ENCODE measurements at places on chromosomes 7 and 10.

GRCh38 chr7:24510759-24511158 is 62.5 kb upstream of the PALS2 start:
- no peak for DNase-seq

DNA sequence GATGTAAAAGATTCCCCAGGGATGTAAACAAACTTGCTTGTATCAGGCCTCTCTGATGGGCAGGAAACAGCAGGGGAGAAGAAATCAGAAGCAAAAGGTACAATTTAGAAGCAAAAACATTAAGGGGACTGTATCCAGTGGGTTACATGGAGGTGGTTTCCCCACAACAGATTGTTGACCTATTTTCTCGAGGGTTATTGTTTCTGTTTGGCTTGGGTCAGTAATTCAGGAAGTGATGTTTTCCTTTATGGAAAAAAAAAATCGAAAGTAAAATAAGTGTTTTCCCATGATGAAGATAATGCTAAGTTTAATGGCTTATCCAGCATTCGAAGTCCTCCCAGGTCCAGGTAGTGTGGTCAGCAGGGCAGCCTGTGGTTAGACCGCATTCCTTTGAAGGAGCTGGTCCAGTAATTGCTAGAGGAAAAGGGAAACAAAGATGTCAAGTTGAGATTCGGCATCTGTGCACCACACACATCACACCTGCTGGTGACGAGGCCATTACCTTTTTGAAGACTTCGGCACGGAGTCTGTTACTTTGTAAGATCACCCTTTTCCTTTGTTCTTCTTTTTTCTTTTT is 37.3 kb upstream of the ADAM12 start:
- DNase-seq = no peak

- no peak for DNase-seq
Measured at GRCh38 chr10:6204063-6204340, 1.3 kb downstream of the PFKFB3 start.

DNA sequence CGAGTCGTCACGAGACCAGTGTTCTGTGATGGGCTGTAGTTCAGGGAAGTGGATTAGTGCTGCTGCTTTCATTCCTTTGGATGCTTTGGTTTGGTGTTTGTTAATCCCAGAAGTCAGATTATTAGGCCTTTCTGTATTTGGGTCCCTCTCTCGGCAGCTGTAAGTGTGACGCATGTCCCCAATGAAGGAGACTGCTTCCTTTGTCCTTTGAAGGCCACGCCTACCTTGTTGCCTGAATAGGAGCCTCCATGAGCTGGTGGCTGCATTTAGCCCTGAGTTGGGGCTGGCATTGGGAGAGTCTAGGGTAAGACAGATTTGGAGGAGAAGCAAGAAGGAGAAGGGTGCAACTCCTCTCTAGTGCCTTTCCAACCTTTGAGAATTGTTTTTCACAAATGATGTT is 34.5 kb downstream of the DOCK1 start:
- no peak for DNase-seq

DNA sequence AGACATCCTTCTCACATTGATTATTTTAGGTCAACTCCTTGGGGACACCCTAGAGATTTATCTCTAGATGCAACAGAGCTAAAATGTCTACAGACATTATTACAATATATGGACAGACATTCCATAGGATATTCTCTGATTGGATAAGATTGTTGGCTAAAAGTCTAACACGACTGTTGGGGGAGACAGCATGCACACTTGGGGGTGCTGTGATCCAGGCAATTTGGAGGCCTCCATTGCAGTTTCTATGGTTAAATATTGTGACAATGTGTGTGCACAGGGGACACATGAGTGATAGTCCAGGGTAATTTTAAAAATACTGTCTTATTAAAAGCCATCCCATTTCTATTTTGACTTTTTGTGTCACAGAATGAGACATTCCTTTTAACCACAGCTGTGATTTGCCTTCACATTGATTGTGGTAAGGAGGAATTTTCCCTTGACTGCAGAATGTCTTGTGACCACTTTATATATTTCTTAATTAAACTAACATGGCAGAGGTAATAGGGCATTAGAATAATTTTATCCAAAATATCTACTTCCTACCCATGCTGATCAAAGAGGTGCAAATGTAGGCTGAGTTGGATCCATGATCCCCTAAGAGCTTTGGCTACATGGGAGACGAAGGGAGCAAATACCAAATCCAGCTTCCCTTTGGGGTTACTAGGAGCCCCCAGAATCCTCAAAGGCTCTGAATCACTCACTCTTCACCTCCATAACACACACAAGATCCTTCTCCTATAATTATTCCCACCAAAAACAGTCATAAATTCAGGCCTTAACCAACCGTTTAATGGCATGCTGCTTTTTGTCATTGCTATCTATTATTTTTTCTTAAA is 7.3 kb downstream of the TFPI2 start:
- no peak for DNase-seq

GRCh38 chr7:101200862-101201599 is at the start of gene MOGAT3:
TSS of gene MOGAT3 (minus strand) at chr7:101201036. CDS start at chr7:101200854, 182 bp downstream.
- no peak for DNase-seq

- no peak for DNase-seq
Measured at GRCh38 chr10:114297136-114297705, 58.2 kb downstream of the VWA2 start.

DNA sequence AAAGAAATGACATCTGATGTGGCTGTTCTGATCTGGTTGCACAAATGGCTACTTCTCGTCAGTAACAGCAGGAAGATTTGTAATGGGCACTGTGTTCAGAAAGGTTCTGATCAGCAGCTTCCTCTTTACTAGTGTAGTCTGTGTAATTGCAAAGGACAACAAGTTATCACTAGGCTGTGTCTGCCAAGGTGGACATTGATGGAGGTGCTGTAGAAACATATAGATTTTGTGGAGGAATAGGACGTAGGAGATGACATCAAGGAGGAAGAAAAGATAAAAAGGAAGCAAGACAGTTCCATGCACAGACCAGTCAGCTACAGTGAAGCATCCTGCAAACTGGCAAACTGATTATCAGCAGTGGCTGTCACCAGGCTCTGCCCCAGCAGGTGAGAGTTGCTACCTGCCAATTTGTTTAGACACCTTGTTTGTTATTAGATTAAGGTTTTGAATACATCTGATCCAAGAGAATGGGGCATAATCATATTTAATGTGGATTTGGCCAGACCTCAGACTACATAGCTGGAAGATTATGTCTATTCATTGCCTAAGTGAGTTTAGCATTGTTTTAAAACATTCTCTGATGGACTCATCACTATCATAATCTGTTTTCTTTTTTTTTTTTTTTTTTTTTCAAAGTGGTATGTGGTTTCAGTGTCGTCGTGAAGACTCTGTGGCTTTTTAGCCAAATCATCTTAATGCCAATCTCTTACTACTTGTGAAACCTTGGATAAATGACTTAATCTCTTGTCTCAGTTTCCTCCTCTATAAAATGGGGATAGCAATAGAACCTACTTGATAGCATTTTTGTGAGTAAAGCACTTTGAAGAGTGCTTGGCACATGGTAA is 417.9 kb upstream of the LRGUK start:
- no peak for DNase-seq

GRCh38 chr10:78952686-78953085 is 116.1 kb upstream of the ZMIZ1 start:
- DNase-seq = no peak

GRCh38 chr10:132943791-132944404 is 1.5 kb upstream of the CFAP46 start:
- DNase-seq = no peak

GRCh38 chr7:45389073-45389872 is 184.9 kb upstream of the ADCY1 start:
- no peak for DNase-seq

DNA sequence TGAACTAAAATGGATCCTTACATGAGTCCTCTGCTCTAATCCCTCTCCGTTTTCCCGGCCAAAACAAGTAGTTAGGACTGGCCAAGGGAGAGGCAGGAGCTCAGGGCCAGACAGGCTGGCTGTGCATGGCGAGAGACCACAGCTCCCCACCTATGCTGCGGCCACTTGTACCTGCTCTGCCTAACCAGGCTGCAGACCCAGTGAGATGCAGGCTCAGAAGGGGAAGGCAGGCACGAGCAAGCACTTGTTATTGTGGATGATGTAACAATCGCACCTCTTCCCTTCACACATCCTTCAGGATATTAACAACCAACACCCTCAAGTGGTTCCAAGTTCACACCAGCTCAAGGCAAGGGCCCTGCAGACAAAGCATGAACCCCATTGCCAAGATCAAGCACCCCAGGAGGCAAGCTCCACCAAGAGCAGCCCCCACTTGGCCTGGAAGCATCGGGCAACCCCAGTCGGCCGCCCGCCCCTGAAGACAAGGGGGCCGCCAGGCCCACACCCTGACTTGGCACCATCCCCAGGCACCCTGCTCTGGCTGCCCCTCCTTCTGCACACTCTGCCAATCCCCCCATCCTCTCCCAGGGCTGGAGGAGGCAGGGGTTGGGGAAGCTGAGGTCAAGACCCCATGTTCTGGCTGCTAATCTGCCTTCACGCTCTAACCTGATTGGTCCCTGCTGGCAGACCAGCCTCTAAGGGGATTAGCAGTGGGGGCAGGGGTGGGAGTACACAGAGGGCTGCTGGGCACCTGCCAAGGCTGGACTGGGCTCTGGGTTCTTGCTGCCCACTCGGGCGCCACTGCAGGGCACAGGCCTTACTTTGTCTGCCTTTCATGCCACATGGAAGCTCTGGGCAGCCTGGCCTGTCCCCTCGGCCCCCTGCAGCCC is 111.3 kb downstream of the SLIT1 start:
- DNase-seq = no peak

DNA sequence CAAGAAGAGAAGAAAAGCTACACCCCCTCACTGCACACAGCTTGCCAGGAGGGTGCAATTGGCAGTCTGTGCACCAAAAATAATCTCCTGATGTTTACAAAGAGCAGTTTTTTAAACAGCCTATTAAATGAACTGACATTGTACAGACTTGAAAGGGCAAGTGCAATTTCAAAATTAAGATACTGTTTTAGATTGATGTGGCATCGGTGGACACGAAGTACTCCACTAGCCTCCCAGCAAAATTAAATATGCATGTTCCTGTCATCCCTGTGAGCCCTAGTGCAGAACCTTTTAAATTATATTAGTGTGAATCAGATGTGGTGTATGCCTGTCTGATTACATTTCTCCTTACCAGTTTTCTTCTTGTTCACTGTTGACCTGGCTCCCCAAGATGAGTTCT is 87.9 kb downstream of the WIPF3 start:
- no peak for DNase-seq

DNA sequence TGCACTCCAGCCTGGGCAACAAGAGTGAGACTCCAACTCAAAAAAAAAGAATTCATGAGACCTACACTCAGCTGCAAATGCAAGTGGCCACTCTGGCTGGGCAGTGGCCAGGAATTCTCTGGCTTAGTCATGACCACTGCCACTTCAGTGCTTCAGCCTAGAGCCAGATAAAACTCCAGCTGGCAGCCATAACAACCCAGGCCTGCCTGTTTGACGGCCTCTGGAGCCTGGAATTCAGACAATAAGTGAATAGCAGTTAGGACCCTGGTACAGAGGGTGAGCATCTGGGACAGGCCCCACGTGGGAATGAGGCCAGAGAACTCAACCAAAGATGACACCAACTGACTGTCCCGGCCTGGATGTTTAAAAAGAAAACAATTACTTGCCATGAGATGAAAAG is 18.9 kb downstream of the RCC1L start:
- DNase-seq = no peak

- DNase-seq = no peak
Measured at GRCh38 chr7:142711196-142711595, 38.1 kb upstream of the PRSS1 start.

GRCh38 chr7:151663382-151664100 is 143.8 kb upstream of the RHEB start:
- DNase-seq = no peak

DNA sequence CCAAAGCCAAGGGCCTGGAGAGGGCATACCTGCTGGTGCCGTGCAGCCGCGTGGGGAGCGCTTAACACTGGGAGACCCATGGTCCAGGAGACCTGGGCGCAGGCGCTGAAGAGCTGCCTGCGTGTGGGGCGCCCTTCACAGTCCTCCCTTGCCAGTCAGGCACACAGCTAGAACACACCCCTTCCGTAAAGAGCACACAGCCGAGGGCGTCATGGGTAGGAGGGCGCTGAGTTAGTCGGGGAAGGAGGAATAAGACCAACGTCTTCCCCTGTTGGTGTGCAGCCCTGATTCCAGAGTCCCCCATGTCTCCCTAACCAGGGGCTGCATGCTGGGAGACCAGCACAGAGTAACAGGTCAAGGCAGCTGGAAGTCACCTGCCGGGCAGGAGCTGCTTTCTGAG is 273.9 kb downstream of the USP6NL start:
- no peak for DNase-seq

DNA sequence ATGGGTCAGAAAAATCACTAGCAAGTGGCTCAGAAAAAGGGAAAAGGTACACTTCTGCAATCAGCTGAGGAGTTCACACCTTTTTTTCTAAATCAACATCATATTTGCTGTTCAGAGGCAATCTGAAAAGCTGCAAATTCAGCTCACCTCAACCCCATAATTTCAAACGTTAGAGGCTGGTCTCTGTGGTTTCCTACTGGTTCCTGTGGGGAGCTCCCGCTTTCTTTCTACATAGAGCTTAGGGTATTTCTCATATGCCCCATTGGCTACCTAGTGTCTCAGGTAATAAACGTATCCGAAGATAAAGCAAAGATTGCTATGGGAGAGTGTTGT is 5.2 kb upstream of the ZNF22 start:
- DNase-seq = no peak

DNA sequence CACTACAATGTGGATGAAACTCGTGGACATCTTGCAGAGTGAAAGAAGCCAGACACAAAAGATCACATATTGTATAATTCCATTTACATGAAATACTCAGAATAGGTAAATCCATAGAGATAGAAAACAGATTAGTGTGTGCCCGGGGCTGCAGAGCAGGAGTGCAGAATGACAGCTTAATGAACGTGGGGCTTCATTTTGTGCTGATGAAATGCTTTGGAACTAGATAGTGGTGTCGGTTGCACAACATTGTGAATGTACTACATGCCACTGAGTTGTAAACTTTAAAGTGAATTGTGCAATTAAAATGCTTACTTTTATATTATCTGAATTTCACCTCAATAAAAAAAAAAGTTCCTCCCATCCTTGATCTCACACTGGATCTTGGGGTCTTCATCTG is 31.8 kb upstream of the CARD11 start:
- no peak for DNase-seq

- no peak for DNase-seq
Measured at GRCh38 chr10:7950981-7951847, 103.3 kb upstream of the GATA3 start.

DNA sequence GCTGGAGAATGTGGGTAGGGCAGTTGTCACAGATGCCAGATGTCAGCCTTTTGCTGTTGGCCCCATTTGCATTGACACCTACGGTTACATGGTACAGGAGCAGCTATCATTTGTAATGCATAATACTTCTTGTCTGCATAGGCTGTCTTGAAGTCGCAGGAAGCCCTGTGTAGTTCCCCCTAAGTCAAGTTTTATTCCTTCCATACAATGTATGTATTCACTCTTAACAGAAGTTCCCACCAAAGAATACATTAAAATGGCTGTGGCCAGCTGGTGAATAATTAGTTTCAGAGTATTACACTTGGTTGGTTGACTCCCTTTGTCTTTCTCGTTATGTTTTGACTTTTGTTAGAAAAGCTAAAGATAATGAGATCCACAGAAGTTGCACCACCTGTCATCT is 1169.0 kb downstream of the REEP3 start:
- no peak for DNase-seq
